ENCODE measurements at places on chromosomes 11 and 22. TPM values are rescaled to one million over a fixed set of nuclear protein-coding genes. Genes with fewer than 3 reads are reported as not detected.

DNA sequence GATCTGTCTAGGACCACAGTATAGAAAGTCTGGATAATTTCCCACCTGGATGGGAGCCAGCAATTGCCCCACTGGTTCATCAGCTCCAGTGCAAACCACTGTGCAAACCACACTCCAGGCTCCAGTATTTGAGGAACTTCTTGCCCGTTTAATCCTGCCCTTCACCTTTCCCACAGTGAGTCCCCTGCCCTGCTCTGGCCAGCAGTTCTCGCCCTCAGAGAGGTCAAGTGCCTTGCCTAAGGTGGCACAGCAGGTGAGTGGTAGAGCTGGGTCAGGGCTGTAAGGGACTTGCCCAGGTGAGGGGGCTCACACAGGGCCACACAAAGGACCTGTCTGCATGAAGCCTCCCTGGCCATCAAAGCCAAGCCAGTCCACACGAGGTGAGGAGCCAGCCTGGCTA lies 24.1 kb downstream of the MS4A10 start:
- DNase-seq: no peak

DNA sequence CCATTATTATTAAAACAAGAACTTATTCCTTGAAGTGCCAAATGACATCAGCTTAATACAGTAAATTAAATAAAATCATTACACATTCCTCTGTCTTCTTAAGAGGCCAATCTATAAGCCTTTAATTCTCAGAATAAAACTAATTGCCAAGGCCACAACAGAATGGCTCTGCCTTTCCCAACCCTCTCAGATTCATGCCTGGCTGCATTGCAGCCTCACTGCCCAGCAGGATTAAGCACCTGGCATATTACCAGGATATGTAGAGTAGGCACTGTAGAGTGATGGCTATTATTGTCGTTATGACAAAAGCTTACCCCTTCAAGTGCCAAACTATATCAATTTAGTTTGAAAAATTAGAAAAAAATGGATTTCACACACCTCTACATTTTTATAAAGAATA lies 9.4 kb upstream of the CALCA start:
- DNase-seq: no peak

The OR4A47 gene
- polyA plus RNA-seq: not detected

DNA sequence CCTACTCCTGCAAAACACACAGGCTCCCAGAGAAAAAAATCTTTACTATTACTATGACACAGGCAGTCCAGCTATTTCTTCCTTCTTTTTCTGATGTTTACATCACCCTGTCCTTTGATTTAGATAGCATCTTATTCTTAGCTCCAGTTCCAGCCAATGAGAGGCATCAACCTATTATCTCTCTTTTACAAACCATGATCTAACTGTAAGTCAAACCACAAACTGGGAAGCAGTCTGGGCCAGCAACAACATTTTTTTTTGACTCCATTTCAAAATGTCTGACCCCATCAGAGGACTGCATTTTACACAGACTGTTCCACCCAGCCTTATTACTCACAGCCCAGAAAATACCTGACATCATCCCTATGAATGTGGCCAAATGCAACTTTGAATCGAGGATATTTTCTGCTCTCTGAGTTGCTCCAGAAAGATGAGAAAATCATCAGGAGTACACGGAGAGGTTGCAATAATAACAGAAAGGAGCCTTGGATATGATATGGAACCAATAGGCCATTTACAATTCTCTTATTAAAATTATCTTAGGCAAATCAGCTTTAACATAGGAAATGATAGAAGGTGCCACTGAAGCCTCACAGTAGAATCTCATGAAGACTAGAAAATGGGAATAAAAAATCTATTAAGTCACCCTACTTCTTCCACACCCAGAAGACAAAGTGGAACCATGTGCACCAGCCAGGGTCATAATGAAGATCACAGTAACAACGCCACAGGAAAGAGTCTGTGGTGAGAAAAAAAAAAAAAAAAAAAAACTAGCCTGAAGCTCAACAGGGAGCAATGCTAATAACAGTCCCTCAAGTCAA lies 21.2 kb downstream of the TBRG1 start:
- no peak for DNase-seq

The OR51E1 gene
- polyA plus RNA-seq: 1.7 TPM

GRCh38 chr11:2818503-2818902 lies 67.1 kb downstream of the CDKN1C start:
- DNase-seq: no peak

DNA sequence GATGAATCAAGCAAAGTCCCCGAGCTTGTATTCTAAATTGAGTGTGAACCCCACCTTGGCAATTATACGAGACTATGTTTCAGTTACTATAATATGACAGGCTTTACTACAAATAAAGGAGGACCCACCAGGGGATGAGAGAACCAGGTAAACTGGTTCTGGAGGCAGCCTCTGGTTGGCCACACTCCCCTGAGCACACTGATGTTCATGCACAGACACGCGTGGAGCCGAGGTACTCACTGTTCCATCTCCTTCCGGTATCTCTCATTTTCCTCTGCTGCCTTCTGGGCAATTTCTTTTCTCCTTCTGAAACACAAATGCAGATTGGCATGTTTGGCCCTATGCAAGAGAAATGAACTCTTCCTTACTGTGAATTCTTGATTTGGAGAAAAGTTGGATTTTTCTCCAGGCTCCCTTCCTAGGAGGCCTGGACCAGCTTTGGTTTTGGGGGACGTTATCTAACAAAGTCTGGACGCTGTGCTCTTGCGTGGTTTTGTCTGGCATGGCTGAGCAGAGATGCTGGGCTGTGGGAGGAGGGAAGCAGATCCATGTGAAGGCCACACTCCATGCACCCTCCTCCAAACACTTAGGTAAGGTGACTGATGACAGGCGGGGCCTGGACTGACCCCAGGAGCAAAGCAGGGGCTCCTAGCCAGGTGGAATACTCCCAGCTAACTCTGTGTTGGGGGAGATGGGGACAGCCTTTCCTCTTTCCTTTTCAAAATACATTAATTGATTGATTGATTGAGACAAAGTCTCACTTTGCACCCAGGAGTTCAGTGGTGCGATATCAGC lies 22.9 kb downstream of the USH1C start:
- DNase-seq: no peak

GRCh38 chr22:30998329-30998728 lies 29.3 kb downstream of the TUG1 start:
- no peak for DNase-seq

The POTEH gene
- not detected for polyA plus RNA-seq

DNA sequence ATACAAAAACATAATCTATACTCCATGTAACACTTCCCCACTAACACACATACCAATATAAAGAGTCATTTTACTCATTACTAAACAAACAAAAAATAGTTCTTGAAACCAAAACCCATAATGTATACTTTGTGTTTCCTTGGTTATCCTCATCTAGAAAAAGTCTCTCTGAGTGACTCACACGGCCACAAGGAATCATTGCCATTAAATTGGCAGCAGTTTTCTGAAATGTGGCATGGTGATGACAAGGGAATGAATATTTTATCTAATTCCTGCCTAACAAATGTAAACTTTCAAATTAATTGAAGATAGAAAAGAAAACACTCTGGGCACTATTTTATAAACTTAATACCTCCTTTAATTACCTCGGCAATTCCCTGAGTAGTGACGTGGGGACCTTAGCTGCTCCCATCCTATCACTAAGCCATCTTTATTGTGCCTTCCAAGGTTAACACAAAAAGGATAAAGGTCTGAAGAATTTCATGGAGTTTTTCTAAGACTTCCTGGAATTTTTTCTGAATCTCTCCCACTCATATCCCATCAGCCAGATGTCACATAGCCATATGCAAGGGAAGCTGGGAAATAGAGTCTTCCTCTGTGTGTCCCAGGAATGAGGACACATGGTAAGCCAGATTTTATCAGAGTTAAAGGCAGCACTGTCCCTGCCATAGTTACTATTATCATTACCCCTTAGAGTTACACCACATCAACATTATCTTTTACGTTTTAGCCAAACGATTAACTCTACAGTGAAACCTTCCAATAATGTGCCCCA lies 857.2 kb upstream of the TENM4 start:
- DNase-seq: no peak

DNA sequence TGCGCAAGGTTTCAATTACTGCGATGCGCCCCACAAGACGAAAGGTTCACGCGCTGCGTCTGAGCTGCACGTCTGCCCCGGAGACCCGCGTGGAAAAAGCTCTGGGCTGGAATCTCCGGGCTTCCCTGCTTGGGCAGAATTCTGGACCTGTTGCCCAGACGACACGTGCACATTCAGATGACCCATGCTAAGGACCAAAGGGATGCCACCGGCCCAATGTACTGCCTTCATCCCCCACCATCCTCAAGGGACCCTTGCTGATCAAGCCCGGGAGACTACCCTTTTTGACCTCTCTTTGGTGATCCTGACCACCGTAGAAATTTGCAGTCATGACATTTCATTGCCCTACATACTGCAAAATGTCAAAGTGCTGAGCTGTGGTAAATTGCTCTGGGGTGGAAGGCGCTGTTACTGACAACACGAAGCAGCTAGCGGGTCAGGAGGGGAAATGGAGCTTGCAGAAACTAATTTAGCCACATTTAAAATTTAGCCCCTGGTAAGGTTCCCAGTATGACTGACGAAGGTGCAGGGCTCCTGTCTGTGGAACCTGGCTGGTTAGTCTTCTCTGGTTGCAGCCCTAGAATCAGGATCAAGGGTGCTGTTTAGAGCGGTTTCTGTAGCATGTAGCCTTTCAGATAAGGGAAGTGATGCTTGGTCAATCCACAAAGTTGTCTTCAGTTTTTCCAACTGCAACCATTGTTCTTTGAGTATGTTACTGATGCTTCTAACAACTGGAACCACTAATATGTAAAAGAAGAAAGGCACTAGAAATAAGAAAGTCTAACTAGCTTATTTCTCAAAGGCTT lies 81.9 kb downstream of the PRR5L start:
- DNase-seq: no peak

DNA sequence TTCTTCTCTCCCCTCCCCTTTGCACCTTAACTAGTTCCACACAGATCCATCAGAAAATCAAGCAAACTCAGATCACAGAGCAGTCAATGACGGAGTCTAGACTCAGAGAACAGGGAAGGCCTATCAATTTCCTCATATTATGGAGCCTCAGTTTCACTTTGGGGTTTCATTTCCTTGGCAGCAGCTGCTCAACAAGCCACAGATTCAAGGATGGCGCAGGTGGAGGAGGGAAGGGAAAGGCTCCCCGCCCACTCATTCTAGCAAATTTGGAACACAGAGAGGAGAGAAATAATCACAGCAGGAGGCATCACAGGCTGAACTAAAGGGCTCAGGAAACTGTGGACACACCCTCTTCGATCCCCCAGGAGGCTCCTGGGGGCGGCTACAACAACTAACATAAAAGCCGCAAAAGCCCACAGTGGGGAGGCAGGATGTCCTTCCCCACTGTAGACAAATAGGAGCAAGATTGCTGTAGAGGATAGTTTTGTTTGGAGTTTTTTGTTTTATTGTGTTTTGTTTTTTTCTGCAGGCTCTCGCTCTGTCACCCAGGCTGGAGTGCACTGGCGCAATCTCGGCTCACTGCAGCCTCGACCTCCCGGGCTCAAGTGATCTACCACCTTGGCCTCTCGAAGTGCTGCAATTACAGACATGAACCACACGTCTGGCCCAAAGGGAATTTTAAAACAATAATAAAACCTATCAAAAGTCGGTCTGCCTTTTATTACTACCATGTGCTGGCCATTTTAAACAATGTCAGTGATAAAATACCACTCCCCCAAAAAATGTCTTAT lies 3.4 kb downstream of the PLAAT3 start:
- no peak for DNase-seq

DNA sequence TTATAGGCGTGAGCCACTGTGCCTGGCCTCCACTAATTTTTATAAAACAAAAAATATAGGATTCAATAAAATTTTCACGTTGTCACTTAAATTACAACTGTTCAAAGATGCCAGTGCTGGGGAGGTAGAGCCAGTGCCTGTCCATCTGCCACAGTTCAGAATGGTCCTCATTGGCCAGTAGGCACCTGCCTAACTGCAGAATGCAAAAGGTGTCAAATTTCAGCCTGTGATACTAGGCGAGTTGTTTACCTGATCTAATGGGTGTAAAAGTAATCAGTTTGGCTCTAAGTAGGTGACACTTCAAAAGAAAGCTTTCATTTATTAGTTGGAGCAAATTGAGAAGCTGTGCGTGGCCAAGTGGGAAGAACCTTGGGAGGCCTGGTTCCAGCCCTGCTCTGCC lies 2.4 kb downstream of the SMARCB1 start:
- no peak for DNase-seq

GRCh38 chr22:23511627-23512347 lies 68.3 kb downstream of the IGLL1 start:
- DNase-seq: no peak

The FLRT1 gene
- polyA plus RNA-seq: 2.8 TPM

- no peak for DNase-seq
Observed at GRCh38 chr11:31096191-31096805, 273.2 kb downstream of the DCDC1 start.

- DNase-seq: no peak
Observed at GRCh38 chr11:75066061-75066460, 30.6 kb downstream of the OR2AT4 start.

GRCh38 chr11:111351374-111352055 lies 27.6 kb downstream of the POU2AF1 start:
- DNase-seq: no peak

DNA sequence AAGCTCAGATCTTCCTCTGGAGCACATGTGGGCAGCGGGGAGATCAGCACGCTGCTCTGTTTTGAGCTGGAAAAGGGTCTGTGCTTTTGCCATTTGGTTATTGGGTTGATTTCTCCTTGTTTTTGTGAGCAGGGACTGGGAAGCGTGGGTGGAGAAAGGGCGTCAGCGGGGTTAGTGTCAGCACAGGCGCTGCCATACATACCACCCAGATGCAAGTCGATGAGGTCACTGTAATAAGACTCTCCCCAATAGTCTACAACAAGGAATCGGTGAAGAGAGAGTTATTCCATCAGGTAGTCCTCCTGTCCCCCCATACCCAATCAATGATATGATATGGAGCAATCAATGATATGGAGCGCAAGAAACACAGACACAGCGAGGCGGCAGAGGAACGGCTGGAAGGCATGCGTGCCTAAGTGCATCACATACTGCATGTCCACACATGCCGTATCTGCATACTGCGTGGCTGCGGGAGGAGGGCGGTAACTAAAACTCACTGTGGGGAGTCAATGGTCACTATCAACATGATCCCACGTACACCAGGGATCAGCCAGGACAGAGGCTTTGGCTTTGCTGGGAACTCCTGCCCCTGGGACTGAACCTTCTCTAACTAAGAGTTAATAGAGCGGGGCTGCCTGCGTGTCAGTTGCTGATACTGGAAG lies 29.5 kb upstream of the BID start:
- DNase-seq: no peak

DNA sequence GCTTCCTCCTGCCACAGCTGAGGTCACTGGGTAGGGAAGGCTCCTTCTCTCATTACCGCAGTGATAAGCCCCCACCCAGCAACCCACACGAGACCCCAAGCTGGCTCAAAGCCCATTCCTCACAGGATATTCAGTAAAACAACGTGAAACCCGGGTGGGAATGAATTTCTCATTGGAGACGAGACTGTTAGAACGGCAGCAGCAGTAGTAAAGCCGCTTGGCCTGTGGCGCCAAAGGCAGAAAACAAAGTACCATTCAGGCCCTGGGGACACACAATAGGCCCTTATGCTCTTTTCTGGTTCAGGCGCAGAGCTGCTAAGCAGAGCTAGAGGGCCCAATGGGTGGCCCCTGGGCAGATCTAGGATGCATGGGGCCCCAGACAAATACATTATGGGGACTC lies 45.3 kb downstream of the PC start:
- no peak for DNase-seq

GRCh38 chr11:31366795-31367194 lies 2.7 kb downstream of the DCDC1 start:
- no peak for DNase-seq

The PTPRJ gene
- polyA plus RNA-seq: 3.2 TPM

The GLYAT gene
- not detected for polyA plus RNA-seq

- no peak for DNase-seq
Observed at GRCh38 chr22:35608088-35608487, 9.0 kb downstream of the MB start.

The MUC5AC gene
- not detected for polyA plus RNA-seq

The APLNR gene
- 110 TPM for polyA plus RNA-seq

The FAM180B gene
- 3.0 TPM for polyA plus RNA-seq
